ENCODE measurements at places on chromosomes 1 and 21.
A peak's percentile ranks its signal among the peaks of the same experiment; 100 is the strongest.

GRCh38 chr21:45931397-45931969 lies 50.1 kb upstream of the COL6A1 start:
- no peak for DNase-seq

DNA sequence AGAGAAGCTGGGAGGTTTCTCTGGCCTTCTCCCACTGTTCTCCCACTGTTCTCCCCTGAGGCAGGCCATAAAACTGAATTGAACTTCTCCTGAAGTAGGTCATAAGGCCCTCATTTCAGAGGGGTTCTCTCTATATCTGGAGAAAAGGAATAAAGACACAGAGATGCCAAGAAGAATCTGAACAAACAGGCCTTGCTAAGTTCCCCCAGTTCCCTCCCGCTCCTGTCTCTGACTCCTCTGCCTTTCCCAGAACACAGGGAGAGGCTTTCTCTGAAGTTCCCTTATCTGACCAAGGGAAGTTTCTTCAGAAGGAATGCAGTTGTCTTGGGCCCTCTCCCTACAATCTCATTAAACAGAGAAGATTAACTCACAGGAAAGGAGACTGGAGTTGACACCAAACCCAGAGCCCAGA lies 83.4 kb downstream of the SLC16A1 start:
- DNase-seq = no peak

DNA sequence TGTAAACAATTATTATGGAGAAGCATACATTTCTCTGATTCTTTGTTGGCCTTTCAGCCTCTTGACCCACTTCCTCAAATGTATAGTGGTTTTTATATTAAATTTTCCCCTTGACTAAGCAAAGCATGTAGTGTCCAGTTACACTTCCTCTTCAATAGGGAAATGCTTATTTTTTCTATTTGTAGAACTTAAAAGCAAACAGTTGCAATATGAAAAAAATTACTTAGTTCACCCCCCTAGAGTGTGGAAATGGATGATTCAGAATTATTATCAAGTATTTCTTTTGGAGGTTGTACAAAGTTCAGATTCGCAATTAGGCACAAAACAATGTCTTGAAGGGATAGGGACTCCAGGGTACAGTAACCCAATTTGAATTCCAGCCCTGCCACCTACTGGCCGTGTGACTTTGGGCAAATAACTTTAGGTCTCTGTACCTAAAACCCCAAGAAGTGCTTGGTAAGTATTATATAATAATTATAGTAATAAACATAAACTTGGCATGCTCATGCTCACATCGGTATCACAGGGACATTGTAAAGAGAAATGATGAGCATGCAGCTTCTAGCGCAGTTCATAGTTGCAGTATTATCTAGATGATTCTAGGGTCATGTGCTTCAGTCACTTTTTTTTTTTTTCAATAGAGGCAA lies 28.6 kb upstream of the IFNGR2 start:
- peak; percentile 98 for DNase-seq

DNA sequence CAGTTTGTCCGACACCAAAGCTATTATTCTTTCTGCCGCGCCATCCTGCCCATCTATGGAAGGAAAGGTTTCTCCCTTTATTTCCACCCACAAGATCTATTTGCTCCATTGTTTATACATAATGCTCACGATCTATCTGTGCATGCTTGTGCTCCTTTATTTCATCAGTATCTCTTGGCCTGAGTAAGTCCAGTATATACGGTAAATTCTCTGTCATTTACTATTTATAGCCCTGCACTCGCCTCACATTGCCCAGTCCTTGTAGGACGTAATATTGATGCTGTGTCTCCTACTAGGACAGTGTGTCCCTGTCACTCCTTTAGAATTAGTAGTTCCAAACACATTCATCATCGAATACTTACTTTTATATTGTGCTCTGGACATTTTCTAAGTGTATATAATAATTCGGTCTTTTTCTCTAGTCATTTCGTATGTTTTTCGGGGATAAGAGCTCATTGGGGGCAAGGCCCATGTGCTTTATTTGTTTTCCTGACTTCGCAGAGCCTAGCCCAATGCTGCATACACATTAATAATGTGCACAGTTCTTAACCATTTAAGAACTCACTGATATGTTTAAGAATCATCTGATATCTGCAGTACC lies 3.1 kb upstream of the NID1 start:
- no peak for DNase-seq

GRCh38 chr1:22168412-22168973 lies 25.6 kb upstream of the WNT4 start:
- DNase-seq = no peak

GRCh38 chr21:42790520-42791065 lies 88.7 kb downstream of the WDR4 start:
- no peak for DNase-seq

DNA sequence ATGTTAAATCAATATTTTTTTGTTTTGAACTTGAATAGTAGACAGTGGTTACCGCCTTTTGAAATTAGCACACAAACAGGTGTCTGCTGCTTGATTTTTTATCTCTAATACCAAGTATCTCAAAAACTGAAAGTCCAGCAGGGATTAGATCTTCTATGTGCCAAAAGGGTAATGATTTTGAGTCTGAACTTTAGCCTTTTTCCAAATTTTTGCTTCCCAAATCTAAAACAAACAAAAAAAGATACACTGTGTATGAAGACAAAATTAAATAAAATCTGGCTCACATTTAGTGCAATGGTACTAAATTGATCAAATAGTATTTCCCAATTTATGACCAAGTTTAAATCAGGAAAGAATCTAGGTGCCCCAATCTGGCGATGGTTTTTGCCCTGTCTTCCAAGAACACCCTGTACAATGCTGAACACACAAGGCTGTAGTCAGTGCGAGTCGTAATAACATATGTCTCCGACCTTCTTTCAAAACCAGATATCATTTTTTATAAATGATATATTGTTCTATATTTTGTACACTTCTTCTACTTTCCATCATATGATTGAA lies 40.5 kb downstream of the PLPPR4 start:
- no peak for DNase-seq

- DNase-seq = no peak
These were observed 14.9 kb upstream of the MACF1 start for GRCh38 chr1:39189592-39190041.

GRCh38 chr1:77385551-77385950 lies 103.7 kb downstream of the AK5 start:
- DNase-seq = no peak

DNA sequence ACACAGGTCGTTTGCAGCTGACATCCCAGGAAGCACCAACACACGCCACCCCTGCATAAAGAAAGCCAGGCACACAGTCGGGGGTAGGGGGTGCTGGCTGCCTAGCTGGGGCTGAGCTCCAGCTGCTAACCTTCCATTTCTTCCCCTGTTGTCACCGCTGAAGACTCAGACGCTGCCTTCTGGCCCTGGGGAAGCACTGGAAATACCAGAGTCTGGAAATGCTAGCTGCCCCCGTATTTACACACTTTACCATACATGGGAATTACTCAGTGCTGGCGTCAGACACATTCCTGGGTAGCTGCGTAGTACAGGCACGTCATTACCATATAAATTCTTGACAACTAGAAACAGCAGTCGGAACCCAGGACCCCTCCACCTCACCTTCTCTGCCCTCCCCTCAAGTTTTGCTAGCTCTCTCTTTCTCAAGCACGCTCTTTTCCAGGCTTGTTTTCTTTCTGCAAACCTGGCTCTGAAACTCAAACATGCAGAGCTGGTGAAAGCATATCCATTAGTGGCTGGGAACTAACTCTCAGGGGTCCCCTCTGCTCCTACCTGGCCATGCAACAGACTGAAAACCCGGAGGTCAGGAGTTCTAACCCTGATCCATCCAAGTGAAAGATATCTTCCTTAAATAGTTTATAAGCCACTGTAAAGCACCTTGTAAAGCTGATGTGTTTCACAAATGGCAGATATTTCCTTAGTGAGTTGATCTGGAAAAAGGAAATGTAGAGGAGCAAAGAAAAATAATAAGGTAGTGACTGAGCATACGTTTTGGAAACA lies 3.3 kb downstream of the CSRP1 start:
- DNase-seq = no peak

DNA sequence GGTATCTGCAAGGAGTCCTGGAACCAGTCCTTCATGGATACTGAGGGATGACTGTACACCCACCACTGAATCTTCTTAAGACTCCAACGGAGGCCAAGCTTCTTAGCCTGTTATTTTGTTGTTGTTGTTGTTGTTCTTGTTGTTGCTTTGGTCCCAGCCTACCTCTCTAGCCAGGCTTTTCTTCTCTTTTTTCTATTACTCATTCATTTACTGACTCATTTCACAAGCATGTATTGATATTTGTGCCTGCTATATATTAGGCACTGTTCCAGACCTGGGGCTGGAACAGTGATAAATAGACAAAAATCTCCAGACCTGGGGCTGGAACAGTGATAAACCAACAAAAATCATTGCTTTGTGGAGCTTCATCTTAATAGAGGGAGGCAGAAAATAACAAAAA lies 20.4 kb downstream of the CENPF start:
- no peak for DNase-seq

DNA sequence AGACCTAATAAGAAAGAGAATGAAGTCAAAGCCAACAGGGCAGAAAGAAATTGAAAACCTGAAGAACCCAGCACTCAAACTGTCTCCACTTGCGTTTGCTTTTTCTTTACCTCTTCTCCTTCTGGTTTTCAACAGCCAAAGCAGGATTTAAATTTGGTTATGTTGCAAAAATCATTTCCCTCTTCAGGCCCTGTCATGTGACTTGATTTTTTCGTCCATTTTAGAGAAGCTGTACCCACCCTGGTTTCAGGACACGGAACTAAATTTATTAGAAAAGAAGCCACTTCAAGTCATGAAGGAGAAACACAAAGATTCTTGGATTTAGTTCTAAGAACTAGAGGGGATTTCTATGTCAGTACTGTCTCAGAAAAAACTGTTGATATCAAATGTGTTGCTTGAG lies 1.0 kb upstream of the SYNJ1 start:
- DNase-seq = peak; percentile 69

DNA sequence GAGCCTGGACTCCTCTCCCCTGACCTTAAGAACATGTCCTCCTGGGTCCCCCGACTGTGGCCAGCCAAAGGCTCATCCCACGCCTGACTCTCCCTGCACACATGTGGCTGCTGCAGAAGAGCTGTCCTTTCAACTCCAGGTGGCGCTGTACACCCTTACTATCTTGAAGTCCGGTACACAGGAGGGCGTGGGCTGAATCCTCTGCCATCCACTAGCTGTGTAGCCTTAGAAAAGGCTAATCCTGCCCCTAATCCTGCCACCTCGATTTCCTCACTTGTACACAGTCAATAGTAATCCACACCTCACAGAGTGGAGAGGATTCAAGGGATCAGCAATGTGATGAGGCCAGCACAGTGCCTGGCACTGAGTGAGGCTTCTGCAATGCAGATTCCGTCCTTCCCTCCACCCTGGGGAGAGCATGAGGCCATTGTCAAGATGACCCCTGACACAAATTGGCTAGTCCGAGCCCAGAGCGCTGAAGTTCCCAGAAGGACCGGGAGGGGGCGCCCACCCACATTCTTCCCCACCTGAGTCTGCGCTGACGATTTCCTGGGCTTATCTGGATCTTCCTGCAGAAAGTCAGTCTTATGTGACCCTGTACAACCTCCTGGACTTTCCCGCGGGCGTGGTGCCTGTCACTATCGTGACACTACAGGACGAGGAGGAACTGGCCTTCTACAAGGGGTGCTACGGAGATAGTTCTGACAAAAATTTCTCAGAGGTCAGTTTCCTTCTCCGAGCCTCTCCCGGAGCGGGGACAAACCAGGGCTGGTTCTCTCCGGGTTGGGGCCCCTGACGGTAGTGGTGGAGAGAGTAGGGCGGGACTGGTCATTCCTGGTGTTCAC lies 47.1 kb upstream of the DMBX1 start:
- DNase-seq = peak; percentile 74

DNA sequence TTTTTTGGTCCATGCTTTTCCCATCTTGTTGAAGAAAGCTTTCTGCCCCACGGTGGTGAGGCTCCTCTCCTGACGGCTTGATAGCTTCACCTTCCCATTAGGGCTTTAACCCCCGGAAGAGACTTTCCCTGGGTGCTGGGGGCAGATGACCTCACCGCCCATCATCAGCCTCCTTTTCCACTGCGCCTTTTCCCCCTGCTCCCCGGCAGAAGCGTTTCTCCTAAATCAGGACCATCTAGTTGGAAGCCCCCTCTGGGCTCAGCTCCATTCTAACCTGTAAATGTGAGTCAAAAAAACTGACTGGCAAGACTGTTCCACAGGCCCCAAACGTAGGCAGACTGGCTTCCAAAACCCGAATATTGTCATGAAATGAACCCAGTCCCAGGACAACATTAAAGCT lies 6.7 kb downstream of the POFUT2 start:
- DNase-seq = no peak

DNA sequence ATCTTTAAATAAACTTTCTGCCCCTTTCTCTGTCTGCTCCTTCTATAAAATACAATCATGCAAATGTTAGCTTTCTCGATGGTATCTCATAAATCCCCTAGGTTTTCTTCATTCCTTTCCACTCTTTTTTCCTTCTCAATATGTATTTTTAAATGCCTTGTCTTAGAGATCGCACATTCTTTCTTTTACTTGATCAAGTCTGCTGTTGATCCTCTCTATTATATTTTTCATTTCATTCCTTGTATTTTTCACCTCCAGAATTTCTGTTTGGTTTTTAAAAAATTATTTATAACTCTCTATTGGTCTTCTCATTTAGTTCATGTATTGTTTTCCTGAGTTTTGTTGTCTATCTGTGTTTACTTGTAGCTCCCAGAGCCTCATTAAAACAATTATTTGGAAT lies 36.0 kb downstream of the TNFSF4 start:
- DNase-seq = no peak

DNA sequence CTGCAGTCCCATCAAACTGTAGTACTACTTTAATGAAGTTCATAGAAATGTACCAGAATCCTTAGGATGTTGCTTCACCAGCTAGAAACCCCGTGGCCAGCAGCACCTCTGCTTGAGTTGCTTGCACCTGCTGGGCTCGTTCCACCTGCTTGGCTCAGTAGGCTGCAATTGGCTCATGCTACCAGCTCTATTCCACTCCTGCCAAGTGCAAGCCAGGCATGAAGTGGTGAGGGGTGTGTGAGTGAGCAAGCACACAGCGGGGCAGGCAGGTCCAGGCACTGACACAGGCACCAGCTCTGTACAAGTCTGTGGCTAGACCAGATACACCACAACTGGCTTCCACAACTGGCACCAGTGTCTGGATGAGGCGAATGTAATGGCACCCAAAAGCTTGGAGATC lies 209.9 kb downstream of the AMY1C start:
- no peak for DNase-seq

Measured in inflammatory macrophage treated with lipopolysaccharide for 4 hours (primary cell).